Stimulated activated CD4-positive, alpha-beta T cell treated with anti-CD3 and anti-CD28 coated beads, Interleukin-15, amount 100 ng/mL, for 48 hours (primary cell): ENCODE measurements at places on chromosomes 4 and X.

DNA sequence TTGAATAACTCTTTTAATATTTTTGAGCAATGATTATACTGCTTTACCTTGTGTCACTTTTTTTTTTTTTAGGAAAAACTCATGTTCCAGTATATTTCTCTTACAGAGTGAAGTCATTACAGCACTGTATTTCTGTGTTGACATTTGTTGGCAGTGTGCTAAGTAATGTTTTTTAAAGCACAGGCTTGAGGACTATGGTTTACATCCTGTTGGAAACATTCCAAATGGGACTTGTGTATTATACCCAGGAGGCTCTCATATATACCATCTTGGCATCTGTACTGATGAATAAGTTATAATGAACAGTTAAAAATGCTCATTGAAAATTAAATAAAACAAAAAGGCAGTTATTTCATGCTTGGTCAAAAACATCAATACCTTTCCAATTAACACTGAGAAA, 33.8 kb downstream of the CEP44 start:
- DNase-seq = no peak

GRCh38 chr4:128385683-128386304, 98.2 kb upstream of the PGRMC2 start:
- DNase-seq = no peak

DNA sequence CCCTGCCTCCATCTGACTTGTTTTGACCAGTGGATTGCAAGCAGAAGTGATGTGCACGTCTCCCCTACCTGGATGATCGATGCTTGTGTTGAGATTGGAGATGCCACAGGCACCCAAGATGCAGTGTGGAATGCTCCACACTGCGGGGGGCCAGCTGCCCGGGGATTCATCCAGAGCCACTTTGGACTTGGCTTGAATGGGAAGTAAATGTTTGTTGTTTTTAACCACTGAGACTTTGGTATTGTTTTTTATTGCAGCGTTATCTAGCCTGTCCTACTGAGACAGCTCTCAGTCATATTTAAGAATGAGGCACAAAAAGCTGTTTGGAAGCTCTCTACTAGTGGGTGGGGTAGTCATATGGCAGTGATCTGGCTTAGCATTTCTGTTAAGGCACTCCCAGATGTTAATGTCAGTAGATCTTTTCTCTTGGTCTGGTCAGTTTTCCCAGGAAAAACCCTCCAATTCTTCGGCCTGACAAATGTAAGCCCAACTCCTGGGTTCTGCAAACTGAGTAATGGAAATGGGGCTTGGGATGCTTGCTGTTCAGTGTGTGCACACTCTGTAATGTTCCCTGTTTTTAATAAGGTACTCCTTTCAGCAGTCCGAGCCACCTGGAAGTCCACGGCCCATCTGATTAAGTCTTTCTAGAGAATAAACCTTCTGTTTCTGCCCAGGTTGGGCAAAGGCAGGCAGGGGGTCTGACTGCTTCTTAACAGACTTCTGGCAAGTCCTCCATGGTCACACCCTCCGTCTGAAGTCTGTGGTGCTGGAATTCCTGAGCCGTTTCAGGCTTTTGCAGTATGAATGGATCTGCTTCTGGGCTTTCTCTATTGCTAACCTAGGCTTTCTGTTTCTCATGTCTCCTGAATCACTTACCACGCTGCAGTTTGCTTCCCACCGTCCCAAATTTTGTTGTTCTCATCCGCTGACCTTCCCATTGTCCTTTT, 74.8 kb downstream of the WWC2 start:
- no peak for DNase-seq

DNA sequence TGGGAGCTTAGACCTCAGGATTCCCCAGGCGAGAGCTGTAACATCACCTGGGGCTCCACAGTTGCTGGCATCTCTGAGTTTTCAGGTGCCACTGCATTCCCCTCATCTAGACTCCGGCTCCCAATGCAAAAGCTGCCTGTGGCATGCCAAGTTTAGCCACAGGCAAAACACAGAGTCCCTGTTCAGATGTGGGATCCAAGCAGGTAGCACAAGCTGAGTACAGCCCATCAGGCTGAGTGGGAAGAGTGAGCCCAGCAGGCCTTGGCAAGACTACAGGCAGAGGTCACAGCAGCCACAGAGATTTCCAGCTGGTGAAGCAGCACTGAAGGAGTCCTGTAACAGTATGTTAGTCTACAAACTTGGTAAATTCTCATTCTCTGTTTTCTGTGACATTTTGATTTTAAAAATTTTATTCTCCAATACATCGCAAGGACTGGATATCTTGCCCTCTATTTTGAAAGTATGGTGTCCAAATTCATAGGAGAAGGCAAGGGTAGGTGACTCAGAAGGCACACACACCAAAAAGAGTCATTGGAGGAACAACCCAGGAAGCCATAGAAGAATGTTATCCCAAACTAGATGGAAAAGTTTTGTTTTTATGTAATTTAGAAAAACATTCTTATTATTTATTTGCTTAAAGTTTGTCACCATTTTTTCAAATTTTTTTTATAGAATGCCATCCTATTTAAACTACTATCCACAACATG, 13.6 kb upstream of the CXCL2 start:
- no peak for DNase-seq

- DNase-seq = no peak
Measured at GRCh38 chrX:115592997-115593734, 32.2 kb downstream of the PLS3 start.

GRCh38 chr4:167234316-167234881, at the start of gene SPOCK3:
TSS of gene SPOCK3 (minus strand) at chr4:167234494.
- DNase-seq = no peak

GRCh38 chr4:74244049-74244448, 64.2 kb upstream of the EPGN start:
- DNase-seq = no peak

DNA sequence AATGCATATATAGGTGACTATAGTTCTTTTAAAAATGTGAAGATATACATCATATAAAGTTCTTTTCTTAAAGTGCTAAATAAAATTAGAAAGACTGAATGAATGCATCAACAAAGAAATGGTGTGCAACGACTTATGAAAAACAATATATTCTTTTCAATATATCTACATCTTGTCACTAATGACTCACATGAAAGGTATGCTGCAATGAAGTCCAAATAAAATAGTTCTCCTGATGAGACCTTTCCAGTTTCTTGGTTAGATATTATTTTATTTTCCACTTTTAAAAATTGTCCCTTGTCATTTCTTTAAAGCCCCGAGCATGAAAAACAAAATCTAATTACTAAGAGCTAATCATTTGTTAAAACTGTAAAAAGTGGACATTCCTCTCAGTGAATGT, 462.1 kb downstream of the PCDH11X start:
- no peak for DNase-seq

DNA sequence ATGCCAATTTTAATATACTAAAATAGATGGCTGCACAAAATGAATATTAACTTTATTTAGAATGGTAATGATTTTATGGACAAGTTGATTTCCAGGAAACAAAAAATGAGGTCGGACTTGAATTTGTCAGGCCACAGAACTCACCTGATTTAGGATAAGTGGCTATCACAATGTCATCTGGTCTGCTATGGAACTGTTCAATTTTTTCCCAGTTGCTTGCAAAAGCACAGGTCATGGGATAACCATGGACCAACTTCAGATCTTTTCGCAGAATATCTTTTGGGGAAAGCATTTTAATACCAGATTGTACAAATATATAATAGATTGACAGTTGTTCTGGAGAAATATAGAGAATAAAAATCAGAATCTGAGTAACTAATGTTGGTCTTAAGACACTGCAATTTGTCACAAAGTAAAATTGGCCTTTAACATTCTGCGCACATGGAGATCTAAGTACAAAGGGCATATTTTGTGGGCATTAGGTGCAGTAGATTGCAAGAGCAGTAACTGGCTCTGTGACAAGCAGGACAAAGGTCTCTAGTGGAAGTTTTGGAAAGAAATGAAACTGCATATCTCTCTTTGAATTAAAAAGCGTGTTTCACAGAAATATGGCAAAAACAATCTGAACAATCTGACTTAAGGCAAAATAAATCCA, 5.4 kb downstream of the SULT1B1 start:
- no peak for DNase-seq

GRCh38 chr4:186020106-186020792, 48.7 kb upstream of the TLR3 start:
- no peak for DNase-seq

DNA sequence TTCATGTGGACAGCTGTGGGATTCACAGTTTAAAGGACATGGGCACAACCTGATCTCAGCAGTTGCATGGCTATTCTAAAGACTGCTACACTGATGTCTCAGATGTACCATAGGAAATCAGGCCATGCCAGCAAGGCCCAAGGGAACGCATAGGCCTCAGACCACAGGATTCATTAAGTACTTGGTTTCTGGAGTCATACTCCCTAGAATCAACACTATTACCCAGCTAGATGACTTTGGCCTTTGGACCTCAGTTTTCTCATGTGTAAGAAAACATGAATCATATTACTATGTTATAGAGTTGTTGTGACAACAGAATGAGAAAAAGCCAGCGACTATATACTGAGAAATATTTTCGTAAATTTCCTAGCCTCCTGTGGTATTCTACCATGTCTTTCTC, 67.9 kb downstream of the NHS start:
- DNase-seq = no peak

DNA sequence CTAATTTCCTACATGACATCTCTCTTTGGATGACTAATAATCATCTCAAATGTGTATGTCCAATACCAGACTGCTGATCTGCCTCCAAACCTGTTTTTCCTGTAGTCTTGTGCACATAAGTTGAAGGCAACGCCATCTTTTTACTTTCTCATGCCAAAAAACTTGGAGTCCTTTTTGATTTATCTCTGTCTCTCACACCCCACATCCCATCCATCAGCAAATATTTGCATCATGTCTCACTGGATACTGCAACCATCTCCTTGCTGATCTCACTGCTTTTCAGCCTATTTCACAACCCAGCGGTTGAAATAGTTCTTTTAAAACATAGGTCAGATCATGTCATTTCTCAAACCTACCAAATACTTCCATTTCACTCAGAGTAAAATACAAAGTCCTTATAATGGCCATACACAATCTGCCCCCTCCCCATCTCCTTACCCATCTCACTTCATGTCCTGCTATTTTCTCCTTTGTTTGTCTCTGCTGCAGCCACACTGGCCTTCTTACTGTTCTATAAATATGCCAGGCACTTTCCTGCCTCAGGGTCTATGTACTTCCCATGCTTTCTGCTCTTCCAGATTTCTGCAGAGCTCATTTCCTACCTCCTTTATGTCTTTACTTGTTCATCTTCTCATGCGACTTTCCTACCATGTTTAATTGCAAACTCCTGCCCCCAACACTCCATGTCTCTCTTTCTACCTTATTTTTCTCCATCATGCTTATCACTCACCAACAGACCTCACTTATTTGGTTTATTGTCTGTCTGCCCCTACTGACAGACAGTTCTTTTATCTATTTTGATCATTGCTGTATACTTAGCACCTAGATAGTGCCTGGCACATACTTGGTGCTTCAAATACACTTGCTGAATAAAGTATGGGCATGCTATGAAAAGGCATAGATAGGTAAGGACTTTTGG, 98.8 kb downstream of the ANXA3 start:
- no peak for DNase-seq
